ENCODE measurements at places on chromosomes 4 and X. TPM values are rescaled to one million over a fixed set of nuclear protein-coding genes. Genes with fewer than 3 reads are reported as not detected.

- H3K4me1 ChIP-seq: no peaks in the 10 kb centered on the region
- no peak for DNase-seq
- H3K36me3 ChIP-seq: no peaks in the 10 kb centered on the region
Measured at GRCh38 chrX:40953369-40953768, 131.9 kb upstream of the USP9X start.

GRCh38 chrX:17056868-17057608, 110.6 kb downstream of the REPS2 start:
- H3K27me3 ChIP-seq: no peaks in the 10 kb centered on the region
- no peak for DNase-seq
- H3K4me3 ChIP-seq: no peak overlapping the region
- no peak overlapping the region for H3K27ac ChIP-seq
- no peaks in the 10 kb centered on the region for H3K4me1 ChIP-seq
- no peaks in the 10 kb centered on the region for H3K36me3 ChIP-seq

- H3K27me3 ChIP-seq: no peaks in the 10 kb centered on the region
- no peak for DNase-seq
- H3K27ac ChIP-seq: no peak overlapping the region
- H3K4me1 ChIP-seq: no peaks in the 10 kb centered on the region
- no peaks in the 10 kb centered on the region for H3K36me3 ChIP-seq
Measured at GRCh38 chr4:175562542-175562941, 249.5 kb downstream of the GPM6A start.

- H3K27ac ChIP-seq: no peak overlapping the region
- peaks cover 4% of the 10 kb centered on the region for H3K4me1 ChIP-seq
- peaks cover 78% of the 10 kb centered on the region for H3K36me3 ChIP-seq
- no peak for DNase-seq
- H3K27me3 ChIP-seq: no peaks in the 10 kb centered on the region
- no peak overlapping the region for H3K4me3 ChIP-seq
Measured at GRCh38 chrX:13756381-13756780, 21.8 kb downstream of the OFD1 start.

Gene TEX13D
- not detected for total RNA-seq

Gene AREG
- total RNA-seq: not detected

Gene SUPT20HL2
- total RNA-seq: 0.12 TPM

DNA sequence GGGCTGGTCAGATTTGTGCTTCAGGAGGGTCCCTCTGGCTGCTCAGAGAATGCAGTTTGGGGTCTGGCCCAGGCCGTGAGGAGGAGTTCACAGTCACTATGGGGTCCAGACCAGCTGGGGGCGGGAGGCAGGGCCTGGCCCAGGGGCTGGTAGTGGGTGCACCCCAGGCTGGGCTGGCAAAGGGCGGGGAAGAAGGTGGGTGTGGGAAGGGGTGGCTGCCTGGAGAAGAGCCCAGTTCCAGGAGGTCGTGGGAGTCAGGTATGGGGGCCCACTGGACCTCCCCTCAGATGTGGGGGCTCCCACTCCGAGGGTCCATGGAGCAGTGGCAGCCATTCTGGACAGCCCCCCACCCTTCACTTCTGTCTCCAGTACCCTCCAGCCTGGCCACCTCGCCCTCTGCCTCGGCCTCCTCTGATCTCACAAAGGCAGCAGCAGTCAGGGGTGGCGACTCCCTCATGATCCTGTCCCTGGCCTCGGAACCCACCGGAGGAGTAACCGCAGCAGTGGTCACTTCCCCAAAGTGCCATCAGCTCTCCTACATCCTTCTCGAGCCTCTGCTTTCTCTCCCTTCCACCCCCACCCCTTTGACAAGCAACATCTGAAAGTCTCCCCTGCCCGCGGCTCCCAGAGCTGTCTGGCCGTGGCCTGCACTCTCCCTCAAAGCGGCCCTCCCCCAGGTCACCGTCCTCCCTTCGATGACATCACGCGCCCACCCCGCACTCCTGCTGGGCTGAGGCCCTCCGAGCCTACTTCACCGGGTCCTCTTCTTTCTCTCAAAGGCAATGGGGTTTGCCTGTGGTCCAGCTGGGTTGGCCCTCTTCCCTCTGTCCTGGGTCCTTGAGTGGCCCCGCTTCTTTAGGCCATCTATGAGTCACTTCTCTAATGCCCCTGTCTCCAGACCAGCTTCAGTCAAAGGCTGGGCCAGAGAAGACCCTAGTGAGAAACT, 1.7 kb upstream of the SLC6A8 start:
- H3K36me3 ChIP-seq: no peaks in the 10 kb centered on the region
- H3K27me3 ChIP-seq: no peaks in the 10 kb centered on the region
- H3K4me3 ChIP-seq: no peak overlapping the region

Gene DMD
- 41.3 TPM for total RNA-seq

Data from cardiac muscle cell (in vitro differentiated cells and primary cell).